Stimulated activated naive CD8-positive, alpha-beta T cell treated with anti-CD3 and anti-CD28 coated beads, Interleukin-15, Interleukin-2, amounts not matched to agents 100 U/mL and 50 U/mL, for 24 hours (primary cell): ENCODE measurements at places on chromosomes 2 and 18.
A peak's percentile ranks its signal among the peaks of the same experiment; 100 is the strongest.

DNA sequence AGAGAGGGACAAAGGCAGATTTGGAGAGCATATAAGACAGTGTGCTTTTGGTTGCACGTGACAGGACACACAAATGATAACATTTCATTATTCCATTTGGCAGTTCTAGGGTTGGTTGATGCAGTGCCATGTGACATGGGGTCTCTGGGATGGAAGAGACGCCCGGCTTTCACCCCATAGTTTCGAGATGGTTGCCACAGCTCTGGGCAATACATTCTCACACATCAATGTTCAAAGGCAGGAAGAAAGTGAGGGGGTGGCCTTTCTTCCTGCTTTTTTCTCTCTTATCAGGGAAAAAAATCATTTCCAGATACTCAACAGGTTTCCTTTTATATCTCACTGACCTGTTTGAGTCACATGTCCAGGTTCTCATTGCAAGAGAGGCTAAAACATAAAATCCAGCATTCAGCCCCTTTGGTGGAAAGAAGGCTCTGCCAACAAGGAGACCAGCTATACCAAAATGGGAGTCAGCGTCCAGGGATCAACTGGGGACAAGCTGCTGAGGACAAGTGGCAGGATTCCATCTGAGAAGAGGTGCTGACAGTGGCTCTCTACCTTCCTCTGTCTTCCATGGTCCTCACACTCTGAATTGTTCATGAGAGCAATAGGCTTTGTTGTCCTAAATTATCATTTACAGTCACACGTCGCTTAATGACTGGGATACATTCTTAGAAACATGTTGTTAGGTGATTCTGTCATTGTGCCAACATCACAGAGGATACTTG, 29.1 kb upstream of the ANKRD44 start:
- no peak for DNase-seq

DNA sequence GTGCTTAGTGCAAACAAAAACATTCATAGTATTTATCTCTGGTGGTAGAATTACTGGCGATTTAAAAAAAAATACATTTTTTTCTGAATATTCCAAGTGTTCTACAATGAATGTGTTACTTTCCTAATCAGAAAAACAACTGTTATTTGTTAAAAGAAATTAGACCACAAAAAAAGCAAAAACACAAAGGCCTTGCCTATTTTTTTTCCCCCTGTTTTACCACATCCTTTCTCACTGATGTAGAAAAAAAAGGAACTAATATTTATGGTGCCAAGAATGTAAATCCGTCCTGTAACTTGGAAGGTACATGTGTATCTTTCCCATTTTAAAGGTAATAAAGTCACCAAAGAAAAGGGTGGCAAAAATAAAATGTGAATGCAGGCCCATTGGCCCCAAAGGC, 28.4 kb upstream of the MGAT4A start:
- no peak for DNase-seq

DNA sequence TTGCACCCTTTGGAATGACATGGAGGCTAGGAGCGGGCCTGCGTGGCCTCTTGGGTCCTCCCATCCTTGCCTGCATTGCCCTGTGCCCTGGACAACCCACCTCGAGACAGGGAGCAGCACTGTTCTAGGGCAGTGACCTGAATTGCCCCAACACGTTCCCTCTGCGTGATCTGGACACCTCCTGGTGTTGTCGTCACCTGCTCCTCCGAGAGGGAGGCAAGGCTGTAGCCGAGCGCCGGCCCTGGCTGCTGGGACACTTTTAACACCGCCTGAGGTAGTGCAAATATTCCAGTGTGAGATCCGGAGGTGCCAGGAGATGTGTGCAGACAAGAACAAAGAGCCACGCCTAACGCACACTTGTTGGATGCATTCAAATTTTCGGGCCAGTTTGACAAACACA, 131.5 kb downstream of the SMAD7 start:
- DNase-seq, result peak; percentile 1

DNA sequence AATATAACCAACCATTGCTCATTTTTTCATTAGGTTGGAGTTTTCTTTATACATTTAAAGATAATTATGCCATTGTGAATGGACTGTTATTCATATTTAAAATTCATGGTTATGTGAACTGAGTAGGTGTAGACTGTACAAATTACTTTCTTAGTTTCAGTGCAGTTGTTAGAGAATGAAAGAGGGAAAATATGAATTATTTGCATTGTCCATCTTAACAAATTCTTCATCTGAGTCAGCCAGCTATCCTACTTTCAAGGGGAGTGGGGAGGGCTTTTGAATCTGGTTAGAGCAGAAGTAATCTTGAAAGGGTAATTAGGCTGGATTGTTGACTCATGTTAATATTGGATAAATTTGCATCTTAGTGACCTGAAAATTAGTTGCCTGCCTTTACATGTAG, 212.0 kb downstream of the MCFD2 start:
- DNase-seq, result no peak

DNA sequence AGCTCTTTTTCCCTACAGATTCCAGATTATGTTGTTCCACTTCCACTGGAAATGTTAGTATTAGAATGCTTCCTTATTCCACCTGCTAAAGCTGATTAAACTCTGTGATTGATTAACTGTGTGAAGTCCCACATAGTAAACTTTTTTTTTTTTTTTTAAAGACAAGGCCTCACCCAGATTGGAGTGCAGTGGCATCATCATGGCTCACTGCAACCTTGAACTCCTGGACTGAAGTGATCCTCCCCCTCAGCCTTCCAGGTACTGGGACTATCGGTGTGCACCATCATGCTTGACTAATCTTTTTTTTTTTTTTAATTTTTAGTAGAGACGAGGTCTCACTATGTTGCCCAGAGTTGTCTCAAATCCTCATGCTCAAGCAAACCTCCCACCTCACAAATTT, 108.5 kb upstream of the RBMS1 start:
- DNase-seq, result no peak

DNA sequence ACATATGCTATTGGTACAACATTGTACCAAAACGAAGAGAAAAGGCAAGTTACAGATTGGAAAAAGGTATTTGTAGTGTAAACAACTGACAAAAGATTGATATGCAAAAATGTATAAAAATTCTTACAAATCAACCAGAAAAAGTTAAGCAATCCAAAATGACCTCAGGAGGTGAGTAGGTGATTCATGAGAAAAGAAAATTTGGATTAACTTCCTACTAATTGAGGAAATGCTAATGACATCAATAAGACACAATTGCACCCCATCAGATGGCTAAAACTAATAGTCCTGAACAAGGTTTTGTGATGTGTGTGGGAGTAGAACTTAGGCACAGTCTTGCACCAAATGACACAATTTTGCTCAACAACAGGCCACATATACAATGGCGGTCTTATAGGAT, 129.3 kb downstream of the COPS8 start:
- DNase-seq, result no peak

DNA sequence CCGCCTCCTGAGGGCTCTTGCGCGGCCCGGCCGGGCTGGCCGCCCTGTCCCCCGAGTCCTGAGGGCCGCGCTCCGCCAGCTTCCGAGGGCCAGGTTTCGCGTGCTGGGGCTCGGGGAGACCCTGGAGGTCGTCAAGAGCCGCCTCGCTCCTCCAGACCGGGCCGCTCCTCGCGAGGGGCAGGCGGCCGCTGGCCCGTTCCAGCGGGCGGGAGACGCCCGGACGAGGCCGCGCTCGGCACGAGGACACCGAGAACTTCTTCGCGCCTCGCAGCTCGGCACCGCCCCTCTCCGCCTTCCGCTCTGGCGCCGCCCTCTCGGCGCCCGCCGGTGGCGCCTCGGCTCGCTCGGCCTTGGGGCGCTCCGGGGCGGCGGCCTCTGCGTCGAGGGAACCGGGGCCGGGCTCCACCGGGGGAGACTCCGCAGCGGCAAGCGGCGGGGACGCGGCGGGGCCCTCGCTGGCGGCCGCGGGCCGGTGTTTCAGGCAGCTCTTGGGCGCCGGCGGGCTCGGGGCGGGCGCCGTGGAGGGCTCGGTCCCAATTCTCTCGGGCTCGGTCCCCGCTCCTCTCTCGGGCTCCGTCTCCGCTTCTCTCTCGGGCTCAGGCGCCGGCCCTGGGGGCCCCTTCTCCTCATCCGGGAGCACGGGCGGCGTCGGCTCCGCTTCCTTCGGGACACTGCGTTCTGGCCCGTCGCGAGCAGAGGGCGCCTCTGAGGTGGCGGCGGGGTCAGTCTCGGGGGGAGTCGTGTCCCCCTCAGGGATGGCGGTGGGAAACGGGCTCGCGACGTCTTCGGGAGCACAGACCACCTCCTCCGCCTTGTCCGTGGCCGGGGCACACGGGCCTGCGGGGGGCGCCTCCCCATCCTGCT, 91.6 kb upstream of the MGAT4A start:
- peak; percentile 75 for DNase-seq
